Left cardiac atrium (tissue), 4 donors: ENCODE measurements at places on chromosomes 6 and 20. TPM values are rescaled to one million over a fixed set of nuclear protein-coding genes. Genes with fewer than 3 reads are reported as not detected.

DNA sequence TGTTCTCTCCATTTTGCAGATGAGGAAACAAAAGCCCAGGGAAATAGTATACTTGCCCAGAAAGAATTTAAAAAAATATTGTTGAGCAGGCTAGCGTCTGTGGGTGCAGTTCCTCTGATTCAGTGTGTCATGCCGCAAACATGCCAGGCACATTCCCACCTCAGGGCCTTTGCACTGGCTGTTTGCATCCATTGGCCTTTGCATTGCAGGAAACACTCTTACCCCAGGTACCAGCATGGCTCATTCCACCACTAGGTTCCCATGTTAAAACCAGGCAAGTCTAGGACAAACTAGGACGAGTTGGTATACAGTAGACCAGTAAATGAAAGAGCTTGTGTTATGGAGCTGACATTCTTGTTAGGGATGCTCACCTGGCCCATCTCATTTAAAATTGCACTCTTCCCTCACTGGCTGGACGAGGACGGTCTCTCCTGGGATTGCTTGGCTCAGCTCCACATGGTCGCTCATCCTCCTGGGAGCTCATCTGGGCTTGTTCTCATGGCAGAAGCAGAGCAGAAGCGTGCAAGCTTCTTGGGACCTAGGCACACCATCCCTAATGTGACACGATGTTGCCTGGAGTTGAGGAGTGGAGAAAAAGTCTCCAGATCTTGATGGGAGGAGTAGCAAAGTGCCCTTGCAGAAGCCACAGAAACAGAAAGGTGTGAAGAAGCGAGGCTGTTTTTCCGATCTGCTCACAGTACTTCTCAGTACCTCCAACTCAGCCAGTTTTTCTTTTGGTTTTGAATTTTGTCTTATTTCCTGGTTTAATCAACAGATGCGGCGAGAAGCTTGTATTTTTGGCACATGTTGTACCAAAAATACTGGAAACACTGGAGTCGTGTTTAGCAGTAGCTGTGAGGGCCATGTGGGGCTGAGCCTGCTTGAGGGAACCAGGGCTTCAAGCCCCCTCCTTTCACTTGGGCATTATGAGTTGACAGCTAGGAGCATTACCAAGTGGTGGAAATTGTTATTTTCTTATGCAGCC is 13.9 kb downstream of the ZNF831 start:
- no peak for DNase-seq

- no peak for DNase-seq
Observed at GRCh38 chr20:3563133-3563532, 92.3 kb downstream of the ATRN start.

DNA sequence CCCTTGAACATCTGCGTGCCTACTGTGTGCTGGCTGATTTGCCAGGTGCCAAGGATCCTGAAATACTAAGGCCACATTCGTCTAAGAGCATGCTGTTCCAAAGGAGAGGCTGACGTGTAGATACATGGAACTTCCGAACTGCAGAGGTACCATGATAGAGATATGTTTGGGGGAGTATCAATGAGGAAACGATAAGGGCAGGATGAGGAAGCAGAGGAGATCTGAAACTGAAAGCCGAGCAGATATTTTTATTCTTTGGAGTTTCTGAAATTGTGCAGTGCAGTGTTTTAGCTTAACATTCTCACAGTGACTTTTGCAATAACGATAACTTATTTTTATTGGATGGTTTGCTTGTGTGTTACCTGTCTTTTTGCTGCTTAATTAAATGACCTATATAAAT is 24.3 kb downstream of the BMP6 start:
- DNase-seq = no peak

GRCh38 chr6:35025232-35026188 is 115.6 kb downstream of the TCP11 start:
- no peak for DNase-seq

DNA sequence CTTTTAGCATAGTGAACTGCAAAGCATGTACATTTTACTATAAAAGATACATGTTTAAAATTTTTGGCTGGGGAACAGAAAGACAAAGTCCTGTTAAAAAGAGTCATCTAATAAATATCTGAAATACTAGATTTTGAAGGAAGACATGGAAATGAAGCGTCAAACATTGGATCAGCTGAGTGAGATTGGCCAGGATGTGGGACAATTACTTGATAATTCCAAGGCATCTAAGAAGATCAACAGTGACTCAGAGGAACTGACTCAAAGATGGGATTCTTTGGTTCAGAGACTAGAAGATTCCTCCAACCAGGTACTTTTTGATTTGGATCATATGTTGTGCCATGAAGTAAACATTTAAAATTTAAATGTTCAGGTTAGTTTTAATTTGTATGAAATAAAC is 162.3 kb downstream of the UTRN start:
- no peak for DNase-seq

GRCh38 chr6:16582446-16583143 is 178.7 kb downstream of the ATXN1 start:
- DNase-seq = no peak

- DNase-seq = no peak
Observed at GRCh38 chr6:133730881-133731280, 158.0 kb upstream of the TCF21 start.

GRCh38 chr6:143271024-143271423 is 179.5 kb downstream of the ADAT2 start:
- DNase-seq = peak; percentile 27

DNA sequence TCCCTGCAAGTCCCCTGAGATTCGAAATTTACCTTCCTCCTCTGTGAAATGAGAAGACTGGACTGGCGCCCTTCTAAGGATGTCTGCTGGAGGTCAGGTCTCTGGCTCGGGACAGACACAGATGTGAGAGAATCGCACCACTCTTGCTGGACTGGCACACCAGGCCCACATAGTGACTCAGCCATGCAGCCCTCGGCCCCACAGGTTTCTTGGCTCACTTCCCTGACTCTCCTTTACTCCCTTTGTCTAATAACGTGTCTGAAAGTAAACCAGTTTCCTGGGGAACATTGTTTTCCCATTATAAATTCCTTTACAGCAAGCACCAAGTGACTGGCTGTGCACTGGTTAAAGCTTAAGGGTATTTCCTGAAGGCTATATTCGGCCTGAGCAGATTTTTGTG is 106.7 kb upstream of the PLEKHG1 start:
- DNase-seq = no peak

- DNase-seq = no peak
Observed at GRCh38 chr20:58359441-58359840, 29.6 kb upstream of the VAPB start.

GRCh38 chr6:167037762-167038161 is 38.6 kb downstream of the CEP43 start:
- DNase-seq = no peak

DNA sequence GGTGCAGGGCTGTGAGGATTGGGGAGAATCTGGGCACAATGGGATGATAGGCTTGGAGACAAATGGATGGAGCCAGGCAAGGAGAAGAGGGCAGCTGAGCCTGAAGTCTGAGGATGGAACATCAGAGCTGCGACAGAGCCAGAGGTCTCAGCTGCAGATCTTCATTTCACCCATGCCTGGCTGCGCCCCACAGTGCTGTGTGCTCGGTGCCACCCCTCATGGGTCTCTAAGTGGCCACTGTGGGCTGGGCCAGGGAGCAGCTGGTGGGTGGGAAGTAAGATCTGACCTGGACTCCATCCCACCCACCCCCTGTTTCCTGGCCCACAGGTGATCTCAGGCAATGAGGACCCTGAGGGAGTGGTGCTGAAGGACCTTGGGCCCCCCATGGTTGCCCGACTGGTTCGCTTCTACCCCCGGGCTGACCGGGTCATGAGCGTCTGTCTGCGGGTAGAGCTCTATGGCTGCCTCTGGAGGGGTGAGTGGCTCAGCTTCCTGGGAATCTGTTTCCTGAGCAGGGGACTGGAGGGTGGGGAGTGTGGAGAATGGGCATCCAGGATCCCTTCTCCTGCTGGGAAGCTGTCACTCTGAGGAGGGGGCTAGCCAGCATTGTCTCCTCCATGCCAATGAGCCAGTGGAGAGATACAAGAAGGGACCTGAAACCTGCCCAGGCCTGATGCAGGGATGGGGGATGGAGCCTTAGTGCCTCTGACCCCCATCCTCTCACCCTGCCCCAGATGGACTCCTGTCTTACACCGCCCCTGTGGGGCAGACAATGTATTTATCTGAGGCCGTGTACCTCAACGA is 6.5 kb downstream of the DDR1 start:
- DNase-seq = no peak

DNA sequence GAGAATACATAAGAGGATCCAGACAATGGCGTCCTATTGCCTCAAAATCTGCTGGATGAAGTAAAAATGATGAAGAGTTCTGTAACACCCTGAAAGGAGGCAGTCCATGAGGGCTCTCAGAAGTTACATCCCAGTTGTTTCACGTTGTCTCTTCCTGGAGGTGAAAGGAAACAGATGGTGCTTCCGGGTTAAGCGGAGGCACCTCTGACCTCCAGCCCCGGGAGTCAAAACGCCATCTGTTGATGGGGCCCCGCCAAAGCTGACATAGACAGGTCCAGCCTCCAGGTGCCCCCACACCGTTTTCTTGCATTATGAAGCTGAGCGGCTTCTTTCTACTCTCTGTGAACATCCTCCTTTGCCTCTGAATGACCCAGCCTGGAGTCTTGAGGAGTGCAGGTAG is 9.5 kb downstream of the SEMG2 start:
- DNase-seq = no peak

DNA sequence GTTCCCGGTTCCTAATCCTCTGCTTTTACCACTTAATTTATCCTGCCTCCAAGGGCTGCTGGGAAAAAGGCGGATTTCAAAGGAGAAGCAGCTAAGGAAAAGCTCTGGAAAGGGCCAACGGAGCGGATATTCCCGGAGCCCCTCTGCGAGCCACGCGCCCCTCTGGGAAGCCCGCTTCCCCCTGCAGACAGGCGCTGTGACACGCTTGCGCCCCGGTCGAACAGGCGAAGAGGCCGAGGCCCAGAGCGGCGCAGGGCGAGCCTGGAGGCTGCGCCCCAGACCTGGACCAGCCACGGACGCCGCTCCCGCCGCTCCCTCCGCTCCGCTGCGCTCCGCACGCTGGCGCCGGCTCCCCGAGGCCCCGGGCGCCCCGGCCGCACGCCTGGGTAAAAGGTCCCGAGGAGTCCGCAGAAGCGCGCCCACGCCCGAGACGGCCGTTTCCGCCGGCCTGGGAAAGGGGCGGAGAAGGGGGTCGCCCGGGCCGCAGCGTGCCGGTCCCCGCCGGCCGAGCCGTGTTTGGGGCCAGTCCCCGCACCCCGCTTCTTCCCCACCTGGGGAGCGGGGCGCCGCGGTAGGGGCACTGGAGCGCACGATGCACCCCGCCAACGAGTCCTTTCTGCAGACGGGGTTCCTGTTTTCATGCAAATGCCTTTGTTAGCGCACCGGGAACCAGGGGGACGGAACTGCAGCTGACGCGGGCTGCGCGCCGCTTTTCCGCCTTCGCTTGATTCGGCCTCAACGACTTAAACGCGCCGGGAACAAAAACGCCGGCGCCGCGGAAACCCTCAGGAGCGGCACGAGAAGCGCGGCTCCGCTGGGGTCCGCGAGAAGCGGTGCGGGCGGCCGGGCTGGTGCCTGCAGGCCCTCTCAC is 91.9 kb upstream of the SIRPA start:
- DNase-seq = peak; percentile 72

DNA sequence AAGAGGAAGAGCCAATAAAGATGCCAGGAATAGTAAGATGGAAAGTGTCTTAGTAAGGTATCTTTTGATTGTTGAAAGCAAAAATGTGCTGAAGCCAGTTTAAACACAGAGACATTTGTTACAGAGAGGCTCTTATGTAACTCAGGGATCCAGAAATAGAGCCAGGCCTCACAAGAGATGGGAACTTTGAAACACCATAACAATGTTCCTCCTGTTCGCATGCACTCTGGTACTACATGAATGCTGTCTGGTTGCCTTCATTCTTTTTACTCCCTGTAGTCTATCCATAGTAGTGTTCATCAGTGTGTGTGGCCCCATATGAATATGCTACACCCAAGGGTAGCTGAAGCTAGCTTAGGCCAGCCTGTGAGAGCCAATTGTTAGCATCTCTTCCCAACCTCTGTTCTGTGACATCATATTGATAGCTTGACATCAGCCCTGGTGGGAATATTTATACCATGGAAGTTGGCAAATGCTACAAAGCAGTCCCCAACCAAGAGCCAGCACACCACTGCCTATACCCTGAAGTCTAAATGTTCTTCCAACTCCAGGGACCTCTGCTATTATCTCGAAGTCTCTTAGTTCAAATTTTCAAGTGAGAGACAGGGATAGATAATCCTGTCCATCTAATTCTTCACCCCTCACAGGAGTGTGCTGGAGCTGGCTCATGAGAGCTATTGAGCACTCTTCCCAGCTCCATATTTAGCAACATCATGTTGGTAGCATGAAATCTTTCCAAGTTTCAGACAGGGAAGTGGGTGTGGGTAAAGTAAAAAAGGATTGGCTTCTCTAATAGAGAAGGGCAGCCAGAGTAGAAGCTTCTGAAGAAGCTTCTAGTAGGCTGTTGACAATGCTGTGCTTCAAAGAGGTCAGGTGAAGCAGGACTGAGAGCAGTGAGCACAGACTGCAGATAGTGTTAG is 7.0 kb downstream of the NDUFAF5 start:
- no peak for DNase-seq

GRCh38 chr20:61871913-61872312 is 193.8 kb downstream of the TAF4 start:
- no peak for DNase-seq

DNA sequence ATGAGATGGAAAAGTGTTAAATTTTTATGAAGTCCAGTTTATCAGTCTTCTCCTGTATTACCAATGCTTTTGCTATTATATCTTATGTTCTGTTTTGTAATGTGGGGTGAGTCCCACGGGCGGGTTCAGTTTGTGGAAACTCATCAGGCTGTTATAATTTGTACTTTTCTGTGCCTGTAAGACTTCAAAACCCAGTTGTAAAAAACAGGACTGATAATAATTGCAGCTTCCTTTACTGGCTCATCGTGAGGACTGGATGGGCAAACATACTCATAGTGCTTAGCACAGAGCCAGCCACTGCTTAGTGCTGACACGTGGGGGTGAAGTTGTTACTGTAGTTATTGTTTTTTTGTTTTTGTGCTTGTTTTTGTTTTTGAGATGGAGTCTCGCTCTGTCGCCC is 45.6 kb downstream of the TGM2 start:
- no peak for DNase-seq

GRCh38 chr20:43994486-43995100 is 79.9 kb downstream of the TOX2 start:
- DNase-seq = peak; percentile 38

DNA sequence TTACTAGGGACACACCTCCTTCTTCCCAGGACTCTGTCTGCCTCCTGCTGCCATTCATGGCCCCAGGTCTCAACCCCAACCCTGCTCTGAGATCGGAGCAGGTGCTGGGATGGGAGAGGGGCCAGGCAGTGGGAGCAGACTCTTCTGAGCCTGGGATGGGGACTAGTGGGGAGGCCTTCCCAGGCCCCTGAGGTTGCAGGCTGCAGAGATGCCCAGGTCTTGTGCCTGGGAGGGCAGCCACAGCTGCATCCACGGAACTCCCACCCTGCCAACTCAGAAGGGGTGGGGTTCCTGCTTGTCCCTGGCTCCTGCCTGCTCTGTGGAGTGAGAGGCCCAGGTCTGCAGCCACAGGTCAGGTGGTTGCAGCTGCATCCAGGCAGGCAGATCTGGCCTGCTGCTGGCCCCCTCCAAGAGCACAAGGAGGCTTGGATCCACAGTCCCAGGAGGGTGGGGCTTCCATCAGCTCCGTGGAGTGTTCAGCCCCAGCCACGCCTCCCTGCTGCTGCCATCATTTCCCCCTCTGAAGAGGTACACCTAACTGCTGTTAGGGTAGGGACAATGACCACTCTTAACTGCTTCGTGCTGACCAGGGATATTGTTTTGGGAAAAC is 2.9 kb upstream of the SLC22A1 start:
- DNase-seq = no peak

Gene PRICKLE4
- 2.1 TPM for total RNA-seq

Gene CD109
- 10.5 TPM for total RNA-seq

Gene SNAP25
- total RNA-seq = 0.97 TPM

Gene SIRPB1
- 0.58 TPM for total RNA-seq

Gene ASIP
- total RNA-seq = 1.5 TPM
